ENCODE measurements at places on chromosomes 3 and 15.

- DNase-seq = no peak
These were observed 907 bp upstream of the HERC1 start for GRCh38 chr15:63834500-63835210.

DNA sequence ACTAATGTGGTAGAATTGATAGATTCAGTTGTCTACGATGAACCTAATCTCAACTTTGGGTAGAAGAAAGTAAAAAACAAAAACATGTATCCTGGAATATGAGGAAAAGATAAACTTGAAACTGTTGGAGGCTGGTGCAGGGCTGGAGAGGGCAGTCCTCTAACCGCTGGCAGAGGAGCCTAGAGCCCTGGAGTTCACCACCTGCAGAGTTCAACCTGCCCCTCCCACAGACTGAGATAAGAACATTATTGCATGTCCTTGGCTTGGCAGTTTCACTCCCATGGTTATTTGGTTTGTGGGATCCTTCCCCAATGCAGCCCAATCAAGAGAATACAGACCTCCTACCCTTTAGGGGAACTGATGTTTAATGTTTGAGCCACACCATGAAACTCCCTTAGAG, 53.2 kb upstream of the GATM start:
- DNase-seq = no peak

DNA sequence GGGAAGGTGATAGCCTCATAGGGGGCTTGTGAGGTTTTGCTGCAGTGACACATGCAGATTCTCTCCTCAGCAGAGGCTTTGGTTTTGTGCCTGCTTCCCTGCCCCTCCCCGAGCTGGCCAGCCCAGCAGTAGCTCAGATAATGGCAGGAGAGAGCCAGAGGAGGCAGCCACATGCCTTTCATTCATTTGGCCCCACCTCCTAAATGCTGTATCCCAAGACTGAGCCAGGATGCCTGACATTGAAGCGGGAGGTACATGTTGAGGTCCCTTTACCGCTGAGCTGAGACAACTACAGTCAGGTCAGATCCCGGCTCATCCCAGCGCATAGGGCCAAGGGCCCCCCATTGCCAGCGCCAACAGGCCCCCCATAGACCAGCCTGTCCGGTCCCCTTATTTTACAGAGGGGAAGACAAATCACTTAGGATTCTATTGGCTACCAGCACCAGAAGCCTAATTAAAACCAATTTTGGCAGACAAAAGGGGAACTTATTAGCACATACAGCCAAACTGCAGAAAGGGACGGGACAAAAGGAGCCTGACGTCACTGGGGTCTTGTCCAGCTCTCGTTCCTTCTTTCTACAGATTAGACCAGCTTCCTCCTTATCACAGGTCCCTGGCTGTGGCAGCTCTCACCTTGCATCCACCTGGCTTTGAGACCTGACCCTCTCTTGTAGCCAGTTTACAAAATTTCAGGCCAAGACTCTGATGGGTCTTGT, 12.1 kb upstream of the POLG start:
- no peak for DNase-seq

DNA sequence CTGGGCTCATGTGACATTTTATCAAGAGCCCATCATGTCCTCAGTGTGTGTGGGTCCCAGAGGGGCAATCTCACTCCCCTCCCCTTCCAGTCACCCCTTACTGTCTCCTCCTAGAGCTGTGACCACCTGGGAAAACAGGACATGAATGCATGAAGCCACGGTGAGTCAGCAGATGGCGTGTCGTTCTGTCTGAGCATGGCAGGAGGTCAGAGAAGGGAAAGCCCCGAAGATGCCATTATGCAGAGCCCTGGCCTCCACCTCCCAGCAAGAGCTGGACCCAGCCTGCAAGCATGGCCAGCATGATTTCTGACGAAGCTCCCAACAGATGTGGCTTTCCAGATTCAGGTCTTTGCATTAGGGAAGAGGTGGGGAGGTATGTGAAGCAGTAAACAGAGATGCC, 118.5 kb downstream of the TLE3 start:
- no peak for DNase-seq

DNA sequence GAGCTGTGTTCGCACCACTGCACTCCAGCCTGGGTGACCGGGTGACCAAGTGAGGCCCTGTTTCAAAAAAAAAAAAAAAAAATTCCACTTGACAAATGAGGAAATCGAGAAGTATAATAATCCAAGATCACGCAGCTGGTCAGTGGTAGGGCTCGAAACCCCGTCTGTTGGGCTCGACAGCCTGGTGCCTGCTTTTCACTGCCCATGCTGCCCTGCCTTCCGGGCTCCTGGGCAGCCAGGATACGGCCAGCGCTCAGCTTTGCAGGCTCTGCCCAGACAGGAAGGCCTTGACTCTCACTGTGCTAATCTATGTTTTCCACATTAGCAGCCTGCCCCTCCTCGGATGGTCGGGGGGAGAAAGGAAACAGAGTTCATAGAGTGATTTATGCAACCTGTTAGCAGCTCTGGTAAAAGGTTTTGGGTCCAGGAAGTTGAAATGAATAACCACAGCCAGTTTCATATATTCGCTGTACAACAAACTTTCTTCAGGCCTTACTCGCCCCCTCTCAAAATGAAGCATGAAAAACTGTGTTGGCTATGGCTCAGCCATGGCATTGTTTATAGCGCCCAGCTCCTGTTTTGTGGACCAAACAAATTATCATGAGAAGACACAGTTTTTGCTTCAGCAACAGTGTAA, 108.8 kb downstream of the XXYLT1 start:
- no peak for DNase-seq
